ENCODE measurements at places on chromosomes 3 and 15.

DNA sequence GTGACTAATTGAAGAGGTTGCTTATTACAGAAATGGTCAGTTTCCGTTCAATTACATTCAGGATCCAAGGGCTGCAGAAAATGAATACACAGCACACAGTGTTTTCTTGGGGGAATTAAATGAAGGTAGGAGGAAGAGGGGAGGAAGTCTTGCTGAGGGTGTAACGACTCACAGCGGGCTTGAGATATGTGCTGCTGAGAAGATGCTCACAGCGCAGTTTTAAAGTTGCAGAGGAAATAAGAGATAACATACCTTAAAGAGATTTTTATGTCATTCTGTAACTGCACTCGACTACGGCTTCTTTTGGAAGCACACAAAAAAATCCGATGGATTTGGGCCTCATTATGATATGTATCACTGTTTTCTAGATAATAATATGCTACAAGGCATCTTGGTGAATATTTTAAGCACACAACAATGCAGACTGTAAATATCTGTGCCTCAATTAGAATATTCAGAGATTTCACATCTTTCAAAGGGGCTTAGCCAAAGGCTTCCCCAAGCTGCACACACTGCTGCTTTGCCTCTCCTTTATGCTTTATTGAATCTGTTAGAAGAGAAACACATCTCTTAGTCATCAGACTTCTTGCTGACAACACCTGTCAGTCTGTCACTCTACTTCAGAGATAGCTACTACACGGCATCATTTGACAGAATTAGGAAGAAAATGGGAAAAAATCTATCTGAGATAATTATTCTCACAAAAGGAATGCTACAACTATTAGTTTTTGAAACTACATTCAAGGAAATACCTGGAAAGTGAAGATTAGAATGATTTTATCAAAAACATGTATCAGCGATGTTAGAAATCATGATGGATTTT lies 773.2 kb downstream of the OTOL1 start:
- DNase-seq: no peak

GRCh38 chr3:197139586-197139985 lies 110.0 kb upstream of the MELTF start:
- DNase-seq: no peak

DNA sequence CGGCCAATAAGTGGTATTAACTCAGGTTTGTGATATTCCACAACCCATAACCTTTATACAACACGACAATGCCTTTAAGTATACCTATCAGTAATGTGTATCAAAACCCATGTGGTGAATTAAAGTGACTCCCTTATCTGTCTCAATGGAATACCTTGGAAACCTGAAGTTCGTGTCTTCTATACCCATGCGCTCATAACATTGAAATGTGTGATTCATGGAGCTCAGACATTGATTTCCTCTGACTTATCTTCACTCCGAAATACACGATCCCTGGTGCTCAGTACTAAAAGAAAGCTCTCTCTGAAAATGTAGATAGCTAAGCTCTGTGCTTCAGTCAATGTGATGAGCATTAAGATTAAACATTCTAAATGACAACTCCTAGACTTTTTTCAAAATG lies 140.3 kb downstream of the TBC1D5 start:
- no peak for DNase-seq

DNA sequence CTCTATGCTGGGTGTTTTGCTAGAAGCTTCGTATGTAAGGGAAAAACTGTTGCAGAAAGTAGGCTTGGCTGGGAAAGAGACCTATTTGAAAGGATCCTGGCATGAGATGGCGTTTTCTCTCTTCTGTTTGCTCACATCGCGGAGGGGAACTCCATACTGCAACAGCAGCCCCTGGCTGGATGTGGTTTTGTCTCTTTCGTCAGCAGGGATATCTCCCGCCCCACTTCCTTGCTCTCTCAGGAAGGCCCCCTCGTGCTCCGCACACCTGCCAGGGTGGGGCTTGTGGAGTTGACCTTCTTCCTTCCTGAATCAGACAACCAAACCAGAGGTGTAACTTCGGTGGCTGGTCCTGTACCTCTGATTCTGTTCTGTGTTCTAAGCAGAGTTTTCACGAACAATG lies 26.4 kb upstream of the MYZAP start:
- no peak for DNase-seq

GRCh38 chr3:197994736-197995135 lies 34.7 kb downstream of the LMLN start:
- DNase-seq: no peak

- DNase-seq: no peak
These were observed 779 bp upstream of the CTNNB1 start for GRCh38 chr3:41198526-41198925.

GRCh38 chr3:79203144-79203519 lies 564.7 kb downstream of the ROBO1 start:
- DNase-seq: no peak

- DNase-seq: no peak
These were observed 95.1 kb upstream of the MBNL1 start for GRCh38 chr3:152173627-152174026.

GRCh38 chr3:188202358-188203138 lies 48.6 kb downstream of the LPP start:
- no peak for DNase-seq

DNA sequence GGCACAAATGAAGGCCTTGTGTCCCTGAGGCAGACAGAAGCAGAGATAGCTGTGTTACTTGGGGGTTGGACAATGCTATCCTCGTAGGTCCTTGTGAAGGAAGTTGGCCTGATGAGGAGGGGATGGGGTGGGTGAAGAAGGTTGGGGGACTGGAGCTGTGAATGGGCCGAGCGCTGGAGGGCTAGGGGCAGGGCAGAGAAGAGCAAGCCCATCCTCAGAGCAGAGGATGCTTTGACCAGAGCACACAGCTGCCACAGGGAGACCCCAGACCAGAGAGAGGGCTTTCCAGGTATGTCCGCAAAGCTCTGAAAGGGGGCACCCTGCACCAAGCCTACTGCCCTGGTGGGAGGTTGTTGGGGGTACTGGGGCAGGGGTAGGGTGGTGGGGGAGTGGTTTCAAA lies 5.7 kb upstream of the TBC1D2B start:
- no peak for DNase-seq

DNA sequence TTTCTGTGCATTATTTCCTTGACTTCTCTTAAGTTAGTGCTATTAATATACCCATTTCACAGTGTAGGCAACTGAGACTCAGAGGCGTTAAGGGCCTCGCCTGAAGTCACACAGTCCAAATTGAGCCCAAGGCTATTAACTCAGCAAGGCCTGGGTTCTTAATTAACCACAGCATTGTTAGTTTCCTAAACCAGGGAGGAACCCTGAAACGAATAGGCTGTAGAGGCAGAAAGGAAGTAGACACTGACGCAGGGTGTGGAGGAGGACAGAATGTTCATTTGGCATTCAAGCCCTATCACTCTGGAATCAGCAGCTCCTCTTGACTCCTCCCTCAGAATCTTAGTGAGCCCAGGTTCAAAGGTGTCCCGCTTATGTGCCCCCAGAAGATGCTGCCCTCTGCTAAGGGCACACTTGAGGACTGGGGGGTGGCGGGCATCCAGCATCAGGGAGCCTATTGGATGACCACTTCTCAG lies 13.9 kb downstream of the ARHGEF3 start:
- no peak for DNase-seq

- DNase-seq: no peak
These were observed 7.0 kb upstream of the CD276 start for GRCh38 chr15:73677146-73677607.

DNA sequence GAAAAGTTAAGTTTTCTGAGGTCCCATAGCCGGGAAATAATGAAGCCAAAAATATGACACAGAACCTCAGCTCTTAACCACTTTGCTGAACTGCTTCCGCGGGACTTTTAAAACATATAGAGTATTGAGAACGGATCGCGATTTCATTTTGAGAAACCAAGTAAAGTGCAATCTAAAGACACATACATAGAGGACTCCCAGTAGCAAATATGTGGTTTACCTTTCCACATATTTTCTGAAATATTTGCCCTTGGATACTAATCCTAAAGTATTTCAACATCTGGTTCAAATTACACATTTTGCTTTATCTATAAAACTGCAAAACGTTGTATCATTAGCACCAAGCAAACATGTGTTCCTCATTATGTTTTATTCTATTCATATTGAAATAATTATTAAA lies 776.5 kb downstream of the ROBO2 start:
- no peak for DNase-seq

DNA sequence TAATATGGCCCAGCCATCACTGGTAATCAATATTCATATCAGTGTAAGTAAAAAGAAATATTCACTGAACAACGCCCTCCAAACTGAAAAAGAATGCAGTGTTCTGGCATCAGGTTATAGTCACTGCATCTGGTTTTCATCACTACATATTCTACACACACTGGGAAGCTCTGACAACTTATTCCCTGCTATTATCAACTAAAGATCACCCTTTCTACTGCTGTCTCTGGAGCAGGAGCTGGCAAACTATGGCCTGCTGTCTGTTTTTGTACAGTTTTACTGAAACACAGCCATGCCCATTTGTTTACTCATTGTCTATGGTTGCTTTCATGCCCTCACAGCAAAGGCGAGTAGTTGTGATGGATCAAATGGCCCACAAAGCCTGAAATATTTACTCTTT lies 35.3 kb downstream of the TUBGCP4 start:
- no peak for DNase-seq

Measured in GM04503 (cell line).